ENCODE measurements at places on chromosomes 4 and X. TPM values are rescaled to one million over a fixed set of nuclear protein-coding genes. Genes with fewer than 3 reads are reported as not detected.

The SAGE1 gene
- not detected for polyA plus RNA-seq

The CLDN2 gene
- polyA plus RNA-seq = not detected

The CTAG2 gene
- not detected for polyA plus RNA-seq

The FAM53A gene
- not detected for polyA plus RNA-seq

The FREM3 gene
- 0.32 TPM for polyA plus RNA-seq

The ARHGEF6 gene
- 2.0 TPM for polyA plus RNA-seq

The HSD17B13 gene
- polyA plus RNA-seq = 0.31 TPM

The GAGE12J gene
- polyA plus RNA-seq = not detected

The GABRB1 gene
- 31.8 TPM for polyA plus RNA-seq

The TMSB15B gene
- 26.4 TPM for polyA plus RNA-seq

The COQ2 gene
- 13.2 TPM for polyA plus RNA-seq
